ENCODE measurements at places on chromosomes 5 and 9.

DNA sequence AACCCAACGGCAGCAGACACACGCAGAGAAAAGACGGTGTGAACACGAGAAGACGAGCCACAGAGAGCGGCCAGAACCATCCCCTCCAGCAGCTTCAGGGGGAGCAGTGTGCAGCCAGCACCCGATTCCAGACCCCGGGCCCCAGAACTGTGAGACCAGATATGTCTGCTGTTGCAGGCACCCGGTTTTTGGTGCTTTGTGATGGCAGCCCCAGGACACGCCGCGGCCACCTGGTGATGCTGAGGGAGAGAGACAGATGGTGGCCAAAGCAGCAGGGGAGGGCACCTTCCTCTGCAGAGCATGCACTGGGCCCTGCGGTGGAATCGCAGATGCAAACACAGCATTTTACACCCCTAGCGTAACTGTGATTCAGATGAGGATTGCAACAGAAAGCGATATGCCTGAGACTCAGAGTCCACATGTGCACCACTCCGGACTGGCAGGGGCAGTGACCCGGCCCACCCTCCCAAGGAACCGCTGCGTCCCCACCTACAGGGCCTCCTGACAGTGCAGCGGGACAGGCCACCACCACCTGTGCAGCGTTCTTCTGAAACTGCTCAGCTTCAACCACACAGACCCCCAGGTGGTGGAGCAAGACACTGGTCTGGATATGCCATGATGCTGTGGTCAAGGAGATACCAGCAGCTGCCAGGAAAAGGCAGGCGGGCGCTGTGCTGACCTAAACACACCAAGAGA is 24.0 kb downstream of the ZDHHC11B start:
- no peak for DNase-seq

- no peak for DNase-seq
Observed at GRCh38 chr5:75460532-75460931, 50.9 kb downstream of the CERT1 start.

- no peak for DNase-seq
Observed at GRCh38 chr5:91403438-91403837, 20.3 kb upstream of the ARRDC3 start.

- no peak for DNase-seq
Observed at GRCh38 chr9:2039294-2040180, 24.4 kb downstream of the SMARCA2 start.

DNA sequence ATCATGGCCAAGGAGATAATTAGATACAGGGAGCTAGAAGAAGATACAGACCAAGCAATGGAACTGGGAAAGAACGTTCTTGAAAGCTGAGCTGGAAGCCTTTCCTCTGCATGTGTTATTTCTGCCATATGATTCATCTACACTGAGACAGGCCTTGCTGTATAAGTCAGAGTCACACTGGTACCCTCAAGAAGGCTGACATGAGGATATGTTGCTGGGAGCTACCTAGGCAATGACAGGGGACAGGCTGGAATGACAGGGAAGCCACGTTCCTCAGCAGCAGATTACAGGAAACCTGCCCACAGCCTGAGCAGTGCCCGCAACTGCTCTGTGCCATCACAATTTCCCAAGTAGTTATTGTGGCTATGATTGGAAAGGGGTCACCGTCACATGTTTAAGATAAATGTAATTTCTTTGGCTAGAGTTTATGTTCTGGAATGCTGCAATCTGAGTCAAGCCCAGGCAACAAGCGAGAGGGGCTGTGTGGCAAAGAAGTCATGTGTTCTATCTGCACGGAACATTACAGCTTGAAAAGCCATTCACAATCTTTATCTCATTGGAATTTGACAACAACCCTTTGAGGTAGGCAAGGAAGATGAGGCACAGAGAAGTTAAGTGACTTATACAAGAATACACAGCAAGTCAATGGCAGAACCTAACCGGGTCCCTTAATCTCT is 108.2 kb downstream of the TTLL11 start:
- DNase-seq, result no peak

DNA sequence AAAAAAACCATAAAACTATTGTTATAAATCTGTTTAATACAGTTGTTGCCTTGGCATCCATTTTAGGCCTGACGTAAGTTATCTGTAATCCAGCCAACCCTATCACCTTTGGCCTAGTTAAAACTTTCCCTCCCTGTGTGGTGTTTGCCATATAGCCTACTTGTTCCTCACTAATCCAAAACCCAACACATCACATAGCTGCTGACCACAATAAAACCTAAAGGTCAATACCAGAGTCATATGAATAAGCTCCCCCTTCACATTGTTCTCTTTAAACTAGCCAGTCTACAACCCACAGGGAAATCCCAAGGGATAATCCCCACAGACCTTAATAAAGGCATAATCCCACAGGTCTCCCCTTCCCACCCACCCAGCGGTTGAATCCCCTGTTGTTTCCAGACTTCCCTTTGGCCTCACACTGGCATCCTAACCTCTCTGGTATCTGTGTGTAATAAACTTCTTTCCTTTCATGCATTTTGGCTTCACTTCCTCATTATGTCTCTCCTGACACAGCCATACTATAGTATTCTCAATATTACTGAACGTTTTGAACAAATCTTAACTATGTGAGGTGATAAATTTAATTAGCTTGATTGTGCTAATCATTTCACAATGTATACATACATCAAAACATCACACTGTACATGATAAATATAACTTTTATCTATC is 50.8 kb downstream of the DTWD2 start:
- DNase-seq, result no peak

- DNase-seq, result no peak
Observed at GRCh38 chr9:120755044-120755443, 38.2 kb downstream of the FBXW2 start.

DNA sequence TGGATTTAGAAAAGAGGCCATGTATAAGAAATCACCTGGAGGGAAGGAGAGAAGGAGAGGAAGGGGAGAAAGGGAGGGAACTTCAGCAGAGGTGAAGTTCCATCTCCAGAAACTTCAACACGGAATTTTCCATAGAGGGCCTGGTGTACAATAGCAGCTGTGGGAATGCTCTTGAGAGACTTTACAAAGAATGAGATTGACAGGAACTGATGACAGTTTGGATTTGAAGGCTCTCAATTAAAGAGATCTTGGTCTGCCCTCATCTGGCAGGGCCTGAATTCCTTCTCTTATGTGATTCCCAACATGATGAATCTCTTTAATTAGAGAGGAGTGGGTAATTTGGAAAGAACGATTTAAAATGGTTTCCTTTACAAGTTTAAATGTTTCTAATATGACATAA is 143.5 kb downstream of the MLLT3 start:
- no peak for DNase-seq

- DNase-seq, result no peak
Observed at GRCh38 chr5:31750215-31750614, 111.3 kb downstream of the PDZD2 start.
